ENCODE measurements at places on chromosomes 12 and 14.

- no peak for DNase-seq
Observed at GRCh38 chr14:96781371-96781770, 15.8 kb upstream of the VRK1 start.

GRCh38 chr12:130504840-130505175, 167.1 kb downstream of the PIWIL1 start:
- no peak for DNase-seq

DNA sequence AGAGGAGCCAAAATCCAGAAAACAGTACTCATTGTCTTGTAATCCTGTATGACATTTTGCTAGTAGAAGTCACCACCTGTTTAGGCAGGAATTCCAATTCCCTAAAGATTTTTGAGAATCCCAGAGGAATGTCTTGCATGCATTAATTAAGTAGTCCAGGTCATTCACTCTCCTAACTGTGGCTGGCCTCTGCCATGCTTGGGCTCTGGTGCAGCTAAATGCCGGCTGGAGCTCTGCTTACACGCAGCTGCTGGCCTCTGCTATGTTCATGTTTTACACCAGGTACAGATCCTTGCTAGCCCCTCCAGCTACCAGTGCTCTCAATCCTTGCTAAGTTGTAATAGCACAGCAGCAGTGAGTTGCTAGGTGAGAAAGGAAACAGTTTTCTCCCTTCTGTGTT, 16.3 kb upstream of the HIF1A start:
- DNase-seq, result no peak

DNA sequence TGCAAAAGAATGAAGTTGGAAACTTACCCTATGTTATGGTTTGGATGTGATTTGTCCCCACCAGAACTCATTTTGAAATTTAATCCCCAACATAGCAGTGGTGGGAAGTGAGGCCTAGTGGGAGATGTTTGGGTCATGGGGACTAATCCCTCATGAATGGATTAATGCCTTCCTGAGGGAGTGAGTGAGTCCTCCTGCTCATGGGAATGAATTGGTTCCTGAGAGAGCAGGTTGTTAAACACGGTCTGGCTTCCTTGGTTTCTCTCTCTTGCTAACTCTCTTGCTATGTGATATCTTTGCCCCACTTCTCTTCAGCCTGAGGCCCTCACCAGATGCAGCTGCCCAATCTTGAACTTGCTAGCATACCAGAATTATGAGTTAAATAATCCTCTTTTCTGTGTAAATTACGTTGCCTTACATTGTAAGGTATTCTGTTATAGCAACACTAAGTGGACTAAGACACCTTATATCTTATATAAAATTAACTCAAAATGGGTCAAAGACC, 22.2 kb upstream of the CCDC91 start:
- no peak for DNase-seq
